CD4-positive, CD25-positive, alpha-beta regulatory T cell (primary cell): ENCODE measurements at places on chromosomes 7 and 10. TPM values are rescaled to one million over a fixed set of nuclear protein-coding genes. Genes with fewer than 3 reads are reported as not detected.

The SRGN gene
- polyA plus RNA-seq, result 402 TPM

The BZW2 gene
- 54.4 TPM for polyA plus RNA-seq

DNA sequence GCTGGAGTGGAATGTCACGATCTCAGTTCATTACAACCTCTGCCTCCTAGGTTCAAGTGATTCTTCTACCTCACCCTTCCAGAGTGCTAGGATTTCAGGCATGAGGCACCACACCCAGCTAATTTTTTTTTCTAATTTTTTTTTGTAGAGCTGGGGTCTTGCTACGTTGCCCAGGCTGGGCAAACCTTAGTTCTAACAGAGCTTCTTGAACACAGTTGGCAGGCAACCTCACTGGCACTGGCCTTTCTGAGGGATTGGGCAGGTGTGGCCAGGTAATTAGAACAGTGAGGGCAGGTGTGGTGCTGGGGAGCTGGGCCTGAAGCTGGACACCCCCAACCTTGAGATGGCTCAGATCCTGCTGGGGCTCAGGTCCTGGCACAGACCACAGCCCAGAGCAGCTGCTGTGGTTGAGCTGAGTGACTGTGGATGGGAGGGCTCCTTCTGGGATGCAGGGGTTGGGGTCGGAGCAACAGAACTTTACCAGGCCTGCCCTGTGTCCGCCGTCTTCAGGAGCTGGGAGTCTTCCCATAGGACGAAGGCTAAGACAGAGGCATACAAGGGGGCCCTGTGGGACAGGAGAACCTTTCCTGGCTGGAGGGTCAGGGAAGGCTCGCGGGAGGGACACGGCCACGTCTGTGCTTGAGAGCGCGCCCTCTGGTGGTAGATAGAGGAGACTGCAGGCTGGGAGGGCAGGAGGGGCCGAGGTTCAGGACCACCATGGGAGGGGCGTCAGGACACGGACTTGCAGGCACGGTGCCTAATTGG lies 48.2 kb downstream of the COL26A1 start:
- peak; percentile 23 for DNase-seq

GRCh38 chr10:123069246-123069986 lies 60.6 kb downstream of the ACADSB start:
- no peak for DNase-seq

DNA sequence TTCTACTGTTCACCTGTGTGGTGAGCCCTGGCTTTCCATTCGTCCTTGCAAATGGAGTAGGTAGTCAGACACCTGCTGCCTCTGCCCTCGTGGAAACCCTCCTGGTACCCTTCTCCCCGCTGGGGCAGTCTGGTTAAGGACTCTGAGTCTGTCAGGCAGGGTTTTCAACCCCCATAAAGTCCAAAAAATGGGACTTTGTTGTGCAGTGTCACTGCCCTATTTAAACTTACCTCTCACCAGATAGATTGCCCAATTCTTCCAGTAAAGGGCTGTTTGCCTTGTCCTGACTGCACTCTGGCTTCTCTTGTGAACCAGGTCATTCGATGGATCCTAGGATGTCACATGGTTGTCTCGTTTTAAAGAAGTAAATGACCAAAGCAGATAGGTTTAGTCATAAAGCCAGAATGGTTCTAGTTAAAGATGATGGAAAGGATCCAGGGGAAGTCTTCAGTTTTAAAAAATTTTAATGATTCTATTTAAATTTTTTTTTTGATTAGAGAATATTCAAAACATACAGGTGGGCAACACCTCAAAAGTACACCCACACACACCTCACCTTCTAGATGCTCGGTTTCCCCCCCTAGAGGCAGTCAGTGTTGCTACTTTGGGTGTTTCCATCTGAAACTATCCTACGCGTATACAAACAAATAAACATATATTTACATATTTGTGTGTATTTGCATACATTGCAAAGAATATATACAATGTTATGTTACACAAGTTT lies 22.0 kb downstream of the TMEM176B start:
- DNase-seq, result no peak
